ENCODE measurements at places on chromosomes 6 and 20.

DNA sequence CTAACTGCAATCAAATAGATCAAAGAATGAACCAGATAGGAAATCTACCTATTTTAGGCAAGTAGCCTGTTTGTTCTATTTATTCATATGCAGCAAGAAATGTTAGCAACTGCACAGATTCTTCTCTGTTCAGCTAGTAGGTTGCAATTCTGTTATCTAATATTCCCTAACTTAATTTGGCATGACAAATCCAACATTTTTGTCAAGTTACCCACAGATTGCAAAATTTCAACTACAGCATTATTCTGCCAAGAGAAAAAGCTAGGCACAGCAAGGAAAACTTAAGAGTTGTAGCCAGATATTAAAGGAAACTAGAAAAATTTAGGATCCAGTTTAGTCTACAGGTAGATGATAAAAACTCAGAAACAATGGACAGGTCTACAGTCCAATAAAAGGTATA is 104.4 kb upstream of the SYNCRIP start:
- no peak for DNase-seq

DNA sequence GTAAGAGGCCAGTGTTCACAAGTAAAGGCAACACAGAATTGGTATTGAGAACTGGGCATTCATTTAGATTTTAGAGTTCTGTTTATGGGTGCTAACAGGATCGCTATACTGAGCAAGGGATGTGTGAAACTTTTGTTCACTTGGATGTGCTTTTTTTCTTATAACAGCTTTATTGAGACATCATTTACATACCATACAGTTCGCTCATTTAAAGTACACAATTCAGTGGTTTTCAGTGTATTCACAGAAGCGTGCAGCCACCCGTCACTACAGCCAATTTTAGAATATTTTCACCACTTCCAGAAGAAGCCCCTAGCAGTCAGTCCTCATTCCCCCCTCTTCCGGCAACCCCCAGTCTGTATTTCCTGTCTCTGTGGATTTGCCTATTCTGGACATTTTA is 48.7 kb downstream of the GFRA4 start:
- no peak for DNase-seq

- DNase-seq: no peak
These were observed 106.1 kb upstream of the ASF1A start for GRCh38 chr6:118787724-118788423.

DNA sequence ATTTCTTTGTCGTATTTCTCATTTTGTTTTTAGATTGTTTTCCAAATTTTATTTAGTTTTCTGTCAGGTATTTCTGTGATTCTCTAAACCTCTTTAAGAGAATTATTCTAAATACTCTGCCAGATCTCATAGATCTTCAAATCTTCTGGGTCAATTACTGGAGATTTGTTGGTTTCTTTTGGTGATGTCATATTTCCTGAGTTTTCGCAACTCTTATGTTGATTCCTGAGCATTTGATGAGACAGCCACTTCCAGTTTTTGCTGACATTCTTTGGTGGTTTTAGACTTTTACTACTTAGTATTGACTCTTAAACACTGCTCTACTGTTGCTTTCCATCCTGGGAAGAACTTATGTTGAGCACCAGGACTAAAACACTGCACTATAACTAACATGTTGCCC is 21.9 kb downstream of the ADGB start:
- no peak for DNase-seq

DNA sequence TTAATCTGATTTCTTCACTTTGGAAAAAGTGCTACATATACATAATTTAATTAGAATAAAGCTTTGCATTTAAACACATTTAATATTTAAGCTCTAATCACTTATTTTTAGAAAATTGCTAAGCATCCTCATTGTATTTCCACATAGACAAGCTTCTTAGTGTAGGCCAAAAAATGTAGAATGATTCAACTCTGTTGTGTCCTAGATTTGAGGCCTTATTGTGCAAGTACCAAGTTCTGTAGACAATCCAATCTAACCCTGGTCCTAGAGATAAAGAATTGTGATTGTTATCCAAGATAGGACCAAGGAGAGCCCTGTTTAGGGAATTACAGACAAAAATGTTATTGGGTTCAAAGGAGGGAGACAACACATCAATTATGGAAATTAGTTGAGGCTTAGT is 27.6 kb downstream of the MRAP2 start:
- no peak for DNase-seq

GRCh38 chr6:31768363-31769257 is 6.2 kb downstream of the SAPCD1 start:
- DNase-seq: no peak

GRCh38 chr6:16450821-16451220 is 212.4 kb downstream of the GMPR start:
- no peak for DNase-seq

DNA sequence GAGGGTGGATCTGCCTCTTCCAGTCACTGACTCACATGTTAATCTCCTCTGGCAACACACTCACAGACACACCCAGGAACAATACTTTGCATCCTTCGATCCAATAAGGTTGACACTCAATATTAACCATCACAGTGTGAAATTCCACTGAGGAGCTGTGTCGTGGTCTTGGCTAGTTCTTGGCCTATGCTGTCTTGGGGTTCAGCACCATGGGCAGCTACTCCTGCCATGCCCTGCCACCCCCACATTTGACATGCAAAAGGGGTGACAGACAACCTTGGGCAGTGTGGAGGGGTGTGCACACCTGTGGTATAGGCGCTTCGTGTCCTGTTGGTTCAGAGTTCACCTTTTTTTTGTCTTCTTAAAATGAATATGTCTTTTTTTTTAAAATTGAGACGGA is 25.8 kb downstream of the ANKRD6 start:
- no peak for DNase-seq

DNA sequence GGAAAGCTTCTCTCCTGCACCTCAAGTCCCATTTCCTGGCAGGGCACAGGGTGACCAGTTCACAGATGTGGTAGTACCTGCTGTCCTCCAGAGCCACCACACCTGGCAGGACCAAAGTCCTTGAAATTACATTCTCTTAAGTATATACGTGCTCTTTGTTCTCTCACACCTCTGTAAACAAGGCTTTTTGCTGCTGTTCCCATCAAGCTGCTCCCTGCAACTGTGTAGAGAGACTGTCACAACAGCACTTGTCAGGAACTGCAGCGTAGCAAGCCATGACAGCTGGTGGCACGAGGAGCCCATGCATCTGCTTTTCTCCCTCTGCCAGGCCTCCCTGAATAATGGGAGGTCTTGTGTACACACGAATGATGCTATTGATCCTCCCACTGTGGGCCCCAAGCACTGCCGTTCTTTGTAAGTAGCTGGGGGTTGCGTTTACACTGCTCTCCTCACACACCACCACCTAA is 431.8 kb downstream of the CD83 start:
- no peak for DNase-seq

GRCh38 chr6:29809249-29809648 is 18.4 kb upstream of the HLA-G start:
- DNase-seq: no peak

DNA sequence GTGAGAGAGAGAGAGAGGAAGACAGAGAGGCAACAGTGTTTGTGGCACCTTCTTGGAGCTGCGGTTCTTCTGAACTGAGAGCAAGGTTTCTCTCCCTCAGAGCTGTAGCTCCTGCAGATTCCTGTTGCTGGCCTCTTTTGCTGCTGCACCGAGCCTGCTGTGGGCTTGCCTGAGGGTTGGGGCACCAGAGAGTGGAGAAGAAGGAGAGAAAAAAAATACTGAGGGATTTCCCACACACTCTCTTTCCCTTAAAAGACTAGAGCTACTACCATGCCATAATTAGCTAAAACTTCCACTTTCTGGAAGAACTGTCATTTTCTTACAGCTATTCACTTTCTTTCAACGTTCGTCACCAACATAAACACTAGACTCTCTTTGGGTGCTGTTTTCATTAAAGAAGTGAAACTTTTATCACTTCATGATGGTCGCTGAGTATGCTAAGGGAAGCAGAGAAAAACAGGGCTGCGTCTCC is 18.2 kb upstream of the ECI2 start:
- DNase-seq: no peak

DNA sequence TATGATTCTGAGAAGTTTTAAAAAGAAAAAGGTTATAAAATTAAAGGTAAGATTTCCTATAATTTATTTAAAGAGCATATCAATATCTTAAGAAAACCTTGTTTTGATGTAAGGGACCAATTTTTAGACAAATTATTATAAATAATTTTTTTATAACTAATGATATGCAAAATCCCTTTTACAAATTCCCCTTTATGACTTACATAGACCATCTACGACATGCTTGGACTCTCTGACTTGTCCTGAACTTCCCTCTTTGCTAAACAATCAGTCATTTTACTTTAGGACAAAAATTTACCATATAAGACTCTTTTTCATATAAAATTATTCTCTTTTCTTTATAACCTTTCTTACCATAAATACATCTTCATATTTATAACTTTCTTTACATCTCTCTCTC is 15.3 kb upstream of the ANGPT4 start:
- no peak for DNase-seq

GRCh38 chr6:144776031-144776819 is 491.1 kb downstream of the UTRN start:
- no peak for DNase-seq

- DNase-seq: no peak
These were observed 219.0 kb upstream of the JARID2 start for GRCh38 chr6:15026832-15027231.

- DNase-seq: no peak
These were observed 15.1 kb upstream of the DEF6 start for GRCh38 chr6:35282472-35282871.

GRCh38 chr6:40376113-40376650 is 211.0 kb downstream of the LRFN2 start:
- DNase-seq: no peak

GRCh38 chr20:13855613-13856012 is 70.8 kb downstream of the NDUFAF5 start:
- no peak for DNase-seq

DNA sequence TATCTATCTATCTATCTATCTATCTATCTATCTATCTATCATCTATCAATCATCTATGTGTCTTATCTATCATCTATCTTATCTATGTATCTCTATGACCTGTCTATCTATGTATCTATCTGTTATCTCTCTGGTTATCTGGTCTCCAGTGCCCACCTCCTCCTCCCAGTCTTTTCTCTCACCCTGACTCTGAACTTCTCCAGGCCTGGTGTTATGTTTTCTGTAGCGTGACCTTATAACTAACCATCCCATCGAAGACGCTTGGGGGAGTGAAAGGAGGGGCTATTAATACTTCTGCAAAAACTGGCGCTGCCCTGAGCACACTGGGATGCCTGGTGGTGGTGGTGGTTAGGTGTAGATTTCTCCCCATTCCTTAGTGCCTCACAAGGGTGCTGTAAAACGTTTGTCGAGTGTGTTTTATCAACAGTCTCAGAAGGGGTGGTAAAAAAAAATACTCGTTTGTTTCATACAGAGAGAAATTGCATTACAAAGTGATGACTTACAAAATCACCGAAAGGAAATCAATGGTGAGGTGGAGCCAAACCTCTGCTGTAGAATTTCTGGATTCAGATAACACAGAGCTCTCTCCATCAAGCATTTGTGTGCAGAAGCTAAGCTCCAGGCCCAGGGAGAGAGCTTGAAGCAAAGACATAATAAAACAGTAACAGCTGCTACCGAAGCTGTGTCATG is 156.2 kb downstream of the BCAS1 start:
- no peak for DNase-seq

DNA sequence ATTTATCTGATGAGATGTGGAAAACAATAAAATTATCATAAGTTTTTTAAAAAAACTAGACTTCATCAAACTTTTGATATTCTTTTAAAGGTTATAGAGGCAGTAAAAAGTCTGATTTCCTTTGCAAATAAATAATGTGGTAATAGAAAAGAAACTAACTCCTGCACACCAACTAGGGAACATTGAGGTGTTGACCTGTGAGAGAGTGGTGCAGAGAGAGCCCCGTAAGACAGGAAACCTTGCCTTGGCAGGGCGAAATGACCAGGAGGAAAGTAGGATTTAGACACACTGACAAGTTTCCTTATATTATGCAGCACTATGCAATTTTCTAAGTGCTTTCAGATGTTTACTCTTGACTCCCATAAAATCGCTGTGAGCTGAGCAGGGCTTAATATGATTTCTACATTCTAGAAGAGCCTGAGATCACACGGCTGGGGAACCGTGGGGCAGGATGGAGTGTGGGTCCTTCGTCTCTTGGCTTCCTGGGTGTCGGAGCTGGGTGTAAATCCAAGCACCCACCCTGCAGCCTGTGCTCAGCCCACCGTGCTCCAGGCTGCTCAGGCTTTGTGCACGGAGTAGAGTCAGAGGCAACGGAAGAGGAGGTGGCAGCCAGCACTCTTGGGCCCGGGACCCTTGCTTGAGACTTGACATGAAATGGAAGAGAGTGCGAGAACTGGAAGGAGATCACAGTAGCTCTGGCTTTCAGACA is 61.3 kb upstream of the FOXQ1 start:
- no peak for DNase-seq

DNA sequence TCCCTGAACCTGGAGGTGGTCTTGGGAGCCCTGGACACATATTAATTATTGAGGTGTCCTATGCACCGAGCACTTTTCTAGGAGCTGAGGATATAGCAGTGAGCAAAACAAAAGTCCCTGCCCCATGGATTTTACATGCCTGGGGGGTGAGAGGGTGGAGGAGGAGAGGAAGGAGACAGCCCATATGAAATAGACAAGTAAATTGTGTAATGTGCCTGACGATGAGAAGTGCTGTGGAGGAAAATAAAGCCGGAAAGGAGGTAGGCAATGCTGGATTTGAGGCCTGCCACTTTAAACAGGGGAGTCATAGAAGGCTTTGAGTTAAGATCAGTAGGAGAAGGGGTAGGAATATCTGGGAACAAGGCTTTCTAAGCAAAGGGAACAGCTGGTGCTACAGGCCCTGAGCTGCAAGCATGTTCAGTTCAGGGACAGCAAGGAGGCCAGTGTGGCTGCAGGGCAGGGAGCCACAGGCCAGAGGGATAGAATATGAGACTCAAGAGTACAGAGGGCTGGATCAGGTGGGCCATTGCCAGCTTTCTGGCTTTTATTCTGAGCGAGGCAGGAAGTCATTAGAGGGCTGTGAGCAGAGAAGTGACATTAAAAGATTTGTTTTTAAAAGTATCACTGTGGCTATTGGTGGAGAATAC is 19.1 kb upstream of the MYLIP start:
- no peak for DNase-seq

- no peak for DNase-seq
These were observed 6.9 kb upstream of the SPDEF start for GRCh38 chr6:34562861-34563512.

GRCh38 chr20:19284400-19285178 is 72.1 kb downstream of the SLC24A3 start:
- no peak for DNase-seq

DNA sequence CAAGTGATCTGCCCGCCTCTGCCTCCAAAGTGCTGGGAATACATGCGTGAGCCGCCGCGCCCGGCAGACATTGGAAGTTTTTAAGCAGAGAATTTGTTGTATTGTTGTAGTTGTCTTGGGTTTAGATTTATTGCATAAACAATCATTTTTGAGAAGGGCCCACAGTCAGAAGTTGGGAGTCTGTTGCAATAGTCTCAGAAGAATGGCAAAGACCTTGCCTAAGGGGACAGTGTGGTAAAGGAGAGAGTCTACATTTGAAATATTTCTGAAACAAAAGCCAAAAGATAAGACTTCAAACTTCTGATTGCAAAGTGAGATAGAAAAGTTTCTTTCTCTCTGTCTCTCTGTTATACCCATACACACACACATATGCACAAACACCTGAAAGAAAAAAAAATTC is 22.5 kb downstream of the HFE start:
- DNase-seq: no peak

- no peak for DNase-seq
These were observed 52.8 kb downstream of the UST start for GRCh38 chr6:148799647-148800046.

GRCh38 chr20:18721551-18722115 is 92.0 kb upstream of the SCP2D1 start:
- DNase-seq: no peak

GRCh38 chr6:41325446-41326066 is 9.9 kb upstream of the NCR2 start:
- no peak for DNase-seq

Measured in activated CD8-positive, alpha-beta memory T cell treated with anti-CD3 and anti-CD28 coated beads for 1 hour (primary cell).